ENCODE measurements at places on chromosomes 3 and 15.

DNA sequence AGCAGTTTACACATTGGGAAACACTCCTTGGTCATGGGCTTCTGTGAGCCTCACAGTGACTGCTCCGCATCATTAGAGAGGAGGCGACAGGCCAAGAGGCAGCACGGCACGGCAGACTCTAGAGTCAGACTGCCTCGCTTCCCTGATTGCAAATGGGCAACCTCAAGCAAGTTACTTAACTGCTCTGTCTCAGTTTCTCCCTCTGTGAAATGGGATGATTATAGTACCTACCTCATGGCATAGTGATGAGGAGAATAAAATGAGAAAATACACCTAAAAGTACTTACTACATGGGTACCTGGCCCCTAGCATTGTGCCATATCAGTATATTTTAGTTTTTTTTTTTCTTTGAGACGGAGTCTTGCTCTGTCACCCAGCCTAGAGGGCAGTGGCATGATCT is 4.0 kb upstream of the RCCD1 start:
- no peak for DNase-seq

DNA sequence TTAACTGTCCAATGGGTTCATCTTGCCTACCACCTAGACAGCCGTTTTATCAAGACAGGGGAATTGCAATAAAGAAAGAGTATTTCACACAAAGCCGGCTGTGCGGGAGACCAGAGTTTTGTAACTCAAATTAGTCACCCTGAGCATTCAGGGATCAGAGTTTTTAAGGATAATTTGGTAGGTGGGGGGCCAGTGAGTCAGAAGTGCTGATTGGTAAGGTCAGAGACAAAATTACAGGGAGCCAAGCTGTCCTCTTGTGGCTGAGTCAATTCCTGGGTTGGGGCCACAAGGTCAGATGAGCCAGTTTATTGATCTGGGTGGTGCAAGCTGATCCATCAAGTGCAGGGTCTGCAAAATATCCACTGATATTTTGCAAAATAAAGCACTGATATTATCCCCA is 29.9 kb upstream of the GPD1L start:
- DNase-seq, result no peak

DNA sequence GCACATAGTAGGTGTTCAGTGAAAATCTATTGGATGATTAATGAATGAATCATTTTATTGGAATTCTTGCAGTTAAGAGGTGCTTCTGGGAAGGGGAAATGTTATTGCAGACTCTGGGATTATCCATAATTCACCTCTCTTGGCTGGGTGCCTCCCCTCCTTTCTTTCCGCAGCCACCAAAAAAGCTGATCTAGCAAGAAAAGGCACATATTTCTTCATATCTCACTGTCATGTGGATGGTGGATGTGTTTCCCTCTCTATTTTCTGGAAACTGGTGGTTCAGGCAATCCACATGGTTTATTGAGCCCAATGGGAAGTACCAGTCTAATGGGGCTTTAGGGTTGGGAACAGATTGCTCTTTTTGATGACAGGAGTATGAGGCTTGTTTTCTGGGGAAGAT is 151.1 kb upstream of the ROPN1 start:
- no peak for DNase-seq

DNA sequence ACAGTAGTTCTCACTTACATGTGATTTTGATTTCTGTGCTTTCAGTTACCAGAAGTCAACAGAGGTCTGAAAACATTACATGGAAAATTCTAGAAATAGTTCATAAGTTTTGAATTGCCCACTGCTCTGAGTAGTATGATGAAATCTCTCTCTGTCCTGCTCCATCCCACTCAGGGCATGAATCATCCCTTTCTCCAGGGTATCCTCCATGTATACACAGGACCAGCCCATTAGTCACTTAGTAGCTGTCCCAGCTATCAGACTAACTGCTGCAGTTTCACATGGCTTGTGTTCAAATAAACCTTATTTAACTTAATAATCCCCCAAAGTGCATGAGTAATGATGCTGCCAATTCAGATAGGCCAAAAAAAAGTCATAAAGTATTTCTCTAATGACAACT is 38.6 kb downstream of the EPHA3 start:
- DNase-seq, result no peak

DNA sequence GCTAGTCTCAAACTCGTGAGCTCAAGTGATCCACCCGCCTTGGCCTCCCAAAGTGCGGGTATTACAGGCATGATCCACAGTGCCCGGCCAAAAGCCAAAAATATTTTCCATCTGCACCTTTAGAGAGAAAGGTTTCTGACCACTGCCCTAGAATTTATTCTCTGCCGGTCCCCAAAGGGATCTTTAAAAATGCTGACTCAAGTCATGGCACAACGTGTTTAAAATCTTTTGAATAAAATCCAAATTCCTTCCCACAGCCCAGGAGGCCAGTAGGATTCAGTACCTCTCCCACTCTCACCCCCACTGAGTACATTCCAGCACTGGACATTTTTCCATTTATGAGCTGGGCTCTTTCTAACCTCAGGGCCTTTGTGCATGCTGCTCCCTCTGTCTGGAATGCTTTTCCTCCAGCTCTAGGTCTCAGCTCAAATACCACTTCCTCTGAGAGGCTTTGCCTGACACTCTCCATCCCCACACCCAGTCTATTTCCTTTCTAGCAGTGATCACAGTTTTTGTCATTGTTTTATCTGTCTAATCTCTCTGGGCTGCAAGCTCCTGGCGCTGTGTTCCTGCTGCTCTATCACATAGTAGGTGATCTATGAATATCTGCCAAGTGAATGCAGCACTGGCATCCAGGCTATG is 502.9 kb downstream of the SHQ1 start:
- DNase-seq, result no peak
